Stimulated activated CD4-positive, alpha-beta T cell treated with anti-CD3 and anti-CD28 coated beads, TNF-alpha, amount 100 ng/mL, for 4 hours (primary cell): ENCODE measurements at places on chromosomes 4 and X.

DNA sequence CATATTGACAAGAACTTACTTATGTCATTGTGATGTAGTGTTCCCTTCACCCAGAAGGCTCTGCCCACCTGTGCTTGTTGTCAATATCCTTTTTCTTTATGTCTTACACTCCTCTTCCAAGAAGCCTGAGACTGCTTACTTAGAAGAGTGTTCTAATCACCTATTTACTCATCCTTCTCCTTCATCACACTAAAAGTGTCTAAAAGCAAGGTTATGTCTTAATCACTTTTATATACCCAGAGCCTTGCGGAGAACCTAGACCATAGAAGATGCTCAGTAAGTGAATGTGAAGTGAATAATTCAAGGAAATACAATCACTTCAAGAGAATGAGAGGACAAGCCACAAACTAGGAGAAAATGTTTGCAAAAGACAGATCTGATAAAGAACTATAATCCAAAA is 177.6 kb upstream of the S100G start:
- no peak for DNase-seq

DNA sequence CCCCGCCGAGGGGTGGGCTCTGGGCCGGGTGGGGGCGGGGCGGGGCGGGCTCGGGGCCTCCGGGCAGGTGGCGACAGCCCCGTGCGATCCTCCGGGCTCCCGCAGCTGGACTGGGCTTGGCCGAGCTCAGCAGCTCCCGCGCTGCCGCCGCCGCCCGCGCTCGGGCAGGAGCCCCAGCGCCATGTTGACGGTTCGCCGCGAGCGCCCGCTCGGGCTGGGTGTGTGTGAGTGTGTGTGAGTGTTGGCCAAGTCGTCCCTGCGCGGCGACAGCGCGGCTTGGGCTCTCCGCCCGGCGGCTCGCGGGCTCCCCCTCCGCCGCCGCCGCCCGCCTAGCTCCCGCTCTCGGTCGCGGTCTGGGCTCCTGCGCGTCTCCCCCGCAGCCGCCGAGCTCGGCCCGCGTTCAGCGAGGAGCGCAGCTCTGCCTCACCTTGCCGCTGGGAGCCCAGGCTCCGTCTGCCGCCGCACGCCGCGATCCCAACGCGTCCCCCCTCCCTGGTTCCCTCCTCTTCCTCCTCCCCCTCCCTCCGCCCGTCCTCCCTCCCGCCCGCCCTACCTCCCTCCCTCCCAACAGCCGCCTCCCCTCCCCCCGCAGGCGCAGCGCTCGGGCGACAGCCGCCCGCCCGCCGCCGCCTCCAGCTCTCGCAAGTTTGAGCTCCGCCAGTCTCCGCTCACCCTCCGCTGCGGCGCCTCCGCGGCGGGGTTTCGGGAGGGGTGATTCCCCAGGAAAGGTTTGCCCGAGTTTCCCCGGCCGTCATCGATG is at the start of gene BCOR:
TSS of gene BCOR (minus strand) at position 455 of the 760 bp plus-strand sequence. CDS start 20,029 bp downstream, outside the sequence.
- peak; percentile 59 for DNase-seq

DNA sequence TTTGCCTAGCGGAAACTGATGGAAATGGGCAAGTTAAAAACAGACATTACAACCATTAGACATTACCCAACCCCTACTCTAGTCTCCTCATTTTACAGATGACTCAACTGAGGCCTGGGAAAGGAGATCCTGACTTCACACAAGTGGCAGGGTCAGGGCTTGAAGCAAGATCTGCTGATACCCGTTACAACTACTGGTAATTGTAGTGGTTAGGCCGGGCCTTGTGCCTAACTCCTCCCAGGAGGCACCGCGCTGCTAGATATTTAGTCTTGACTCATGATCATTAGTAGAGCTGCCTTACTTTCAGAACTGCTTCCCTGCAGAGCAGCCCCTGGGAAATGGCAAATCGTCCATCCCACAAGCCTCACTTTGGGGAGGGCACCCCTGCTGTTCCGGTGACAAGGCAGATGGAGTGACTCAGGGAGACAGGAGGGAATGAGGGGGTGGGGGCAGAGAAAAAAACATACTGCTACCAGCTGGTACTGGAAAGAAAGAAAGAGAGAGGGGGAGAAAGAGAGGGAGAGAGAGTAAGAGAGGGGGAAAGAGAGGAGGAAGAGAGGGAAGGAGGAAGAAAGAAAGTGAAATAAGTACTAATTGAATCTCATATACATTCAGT is 12.2 kb downstream of the ARHGEF6 start:
- DNase-seq: no peak

DNA sequence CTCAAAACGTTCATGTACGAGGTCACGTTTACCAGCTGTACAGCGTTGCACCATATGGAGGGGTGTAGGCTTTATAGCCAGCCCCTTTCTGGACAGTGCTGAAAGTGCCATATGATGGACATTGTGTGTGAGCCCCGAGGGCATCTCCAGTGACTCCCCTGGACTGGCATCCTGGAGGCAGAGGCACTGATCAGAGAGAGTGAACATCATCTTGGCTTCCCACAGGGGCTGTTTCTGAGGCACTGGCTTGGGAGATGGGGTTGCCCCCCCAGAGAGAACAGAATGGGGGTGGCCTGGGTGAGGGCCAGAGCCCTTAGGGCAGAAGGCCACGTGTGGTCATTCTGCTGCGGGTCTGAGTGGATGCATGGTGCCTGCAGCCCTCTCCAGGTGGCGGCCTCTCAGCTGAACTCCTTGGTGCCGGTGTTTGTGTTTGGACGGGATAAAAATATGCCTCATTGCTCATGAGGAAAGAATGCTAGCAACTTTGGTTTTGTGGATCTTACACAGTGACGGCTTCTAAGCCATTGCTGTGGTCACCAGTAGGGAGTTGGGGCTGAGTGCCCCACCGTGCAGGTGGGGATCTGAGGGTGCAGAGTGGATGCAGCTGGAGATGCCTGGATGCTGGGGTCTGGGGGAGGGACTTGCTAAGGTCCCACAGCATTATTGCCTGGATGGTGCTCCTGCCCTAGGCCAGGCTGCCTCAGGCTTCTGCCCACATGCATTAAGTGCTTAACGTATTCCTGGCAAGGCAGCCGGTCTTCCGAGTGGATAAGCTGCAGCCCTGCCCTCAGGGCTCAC is 3.4 kb downstream of the WFS1 start:
- no peak for DNase-seq

DNA sequence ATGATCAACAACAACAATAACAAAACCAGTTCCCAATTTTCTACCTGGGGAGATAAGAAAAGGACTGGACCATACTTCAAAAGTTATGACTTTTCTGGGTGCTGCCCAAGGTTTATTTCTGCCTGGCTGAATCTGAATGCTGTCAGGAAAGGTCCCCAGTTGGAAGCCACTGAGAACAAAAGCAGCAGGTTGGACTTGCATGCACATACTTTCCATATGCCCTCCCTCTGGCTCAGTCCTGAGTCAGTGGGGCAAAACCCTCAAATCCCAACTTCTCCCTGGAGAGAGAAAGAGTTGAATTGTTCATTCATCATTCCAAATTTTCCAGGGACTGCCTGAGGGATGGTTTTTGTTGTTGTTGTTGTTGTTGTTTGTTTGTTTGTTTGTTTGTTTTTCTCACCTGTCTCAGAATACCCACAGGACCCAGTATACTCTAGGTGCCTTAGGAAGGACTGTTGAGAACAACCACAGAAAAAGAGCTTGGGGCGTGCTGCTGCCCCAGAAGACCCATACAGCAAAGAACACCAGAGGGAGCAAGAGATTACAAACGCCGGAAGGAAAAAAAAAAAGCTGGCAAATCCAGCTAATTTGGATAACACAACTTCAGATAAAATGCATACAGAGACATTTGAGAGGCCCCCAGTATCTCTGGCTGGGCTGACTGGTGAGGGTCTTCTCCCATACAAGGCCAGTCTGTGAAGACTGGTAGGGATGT is 138.9 kb upstream of the INPP4B start:
- DNase-seq: no peak

DNA sequence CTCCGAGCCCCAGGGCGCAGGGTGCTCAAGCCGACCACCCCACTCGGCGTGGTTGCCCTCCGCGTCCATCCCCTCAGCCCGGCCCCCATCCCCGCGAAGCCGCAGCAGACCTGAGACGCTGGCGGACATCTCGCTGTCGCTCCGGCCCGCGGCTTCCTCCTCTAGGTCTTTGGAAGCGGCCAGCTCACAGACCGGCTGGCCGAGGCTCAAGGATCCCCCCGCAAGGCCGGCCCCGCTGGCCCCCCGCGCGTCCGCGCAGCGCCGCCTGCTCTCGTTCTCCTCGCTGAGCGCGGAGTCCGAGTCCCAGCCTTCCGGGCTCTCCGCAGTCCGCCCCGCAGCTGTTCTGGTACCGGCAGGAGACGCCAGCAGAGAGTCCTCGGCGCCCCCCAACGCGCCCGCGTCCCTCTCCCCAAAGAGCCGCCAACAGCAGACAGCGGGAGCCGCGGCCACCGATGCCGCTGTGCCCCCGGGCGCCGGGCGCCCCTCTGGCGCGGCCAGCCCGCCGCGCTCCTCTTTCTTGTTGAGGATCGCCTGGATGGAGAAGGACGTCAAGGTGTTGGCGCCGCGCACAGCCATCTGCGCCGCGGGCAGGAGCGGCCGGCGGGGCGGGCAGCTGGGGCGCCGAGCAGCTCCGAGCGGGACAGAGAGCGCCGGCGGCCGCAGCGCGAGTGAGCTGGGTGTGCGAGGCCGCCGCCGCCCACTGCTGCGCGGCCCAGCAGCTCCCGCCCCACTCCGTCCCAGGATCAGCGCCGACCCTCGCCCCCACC is at the start of gene NKX3-2:
TSS of gene NKX3-2 (minus strand) at position 670 of the 767 bp plus-strand sequence. CDS start at position 576, 94 bp downstream.
- no peak for DNase-seq
